ENCODE measurements at places on chromosomes 7 and 10.

DNA sequence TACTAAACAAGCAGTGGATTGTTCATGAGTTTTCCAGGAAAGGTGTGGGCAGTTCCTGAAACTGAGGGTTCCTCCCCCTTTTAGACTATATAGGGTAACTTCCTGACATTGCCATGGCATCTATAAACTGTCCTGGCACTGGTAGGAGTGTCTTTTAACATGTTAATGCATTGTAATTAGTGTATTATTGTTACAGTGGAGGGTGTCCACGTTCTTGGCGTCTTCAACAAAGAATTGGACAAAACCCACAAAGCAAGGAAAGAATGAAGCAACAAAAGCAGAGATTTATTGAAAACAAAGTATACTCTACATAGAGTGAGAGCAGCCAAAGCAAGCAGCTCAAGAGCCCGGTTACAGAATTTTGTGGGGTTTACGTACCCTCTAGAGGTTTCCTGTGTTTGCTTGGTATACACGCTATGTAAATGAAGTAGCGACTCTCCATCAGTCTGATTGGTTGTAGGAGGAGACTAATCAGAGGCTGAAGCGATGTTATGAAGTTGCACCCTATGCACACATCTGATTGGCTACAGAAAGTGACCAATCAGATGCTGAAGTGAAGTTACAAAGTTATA, 175.2 kb downstream of the NSUN6 start:
- no peak for DNase-seq

DNA sequence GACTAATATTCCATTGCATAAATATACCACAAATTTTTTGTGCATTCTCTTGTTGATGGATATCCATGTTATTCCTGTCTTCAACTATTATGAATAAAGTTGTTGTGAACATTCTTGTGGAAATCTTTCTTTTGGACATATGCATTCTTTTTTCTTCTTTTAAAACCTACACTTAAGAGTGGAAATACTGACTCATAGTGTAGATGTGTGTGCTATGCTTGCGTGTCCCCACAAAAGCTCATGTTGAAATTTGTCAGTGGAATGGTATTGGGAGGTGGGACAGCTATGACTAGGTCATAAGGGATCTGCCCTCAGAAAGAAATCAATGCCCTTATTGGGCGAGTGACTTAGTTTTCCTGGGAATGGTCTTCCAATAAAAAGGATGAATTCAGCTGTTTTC, 203.6 kb upstream of the PRSS58 start:
- DNase-seq, result no peak

DNA sequence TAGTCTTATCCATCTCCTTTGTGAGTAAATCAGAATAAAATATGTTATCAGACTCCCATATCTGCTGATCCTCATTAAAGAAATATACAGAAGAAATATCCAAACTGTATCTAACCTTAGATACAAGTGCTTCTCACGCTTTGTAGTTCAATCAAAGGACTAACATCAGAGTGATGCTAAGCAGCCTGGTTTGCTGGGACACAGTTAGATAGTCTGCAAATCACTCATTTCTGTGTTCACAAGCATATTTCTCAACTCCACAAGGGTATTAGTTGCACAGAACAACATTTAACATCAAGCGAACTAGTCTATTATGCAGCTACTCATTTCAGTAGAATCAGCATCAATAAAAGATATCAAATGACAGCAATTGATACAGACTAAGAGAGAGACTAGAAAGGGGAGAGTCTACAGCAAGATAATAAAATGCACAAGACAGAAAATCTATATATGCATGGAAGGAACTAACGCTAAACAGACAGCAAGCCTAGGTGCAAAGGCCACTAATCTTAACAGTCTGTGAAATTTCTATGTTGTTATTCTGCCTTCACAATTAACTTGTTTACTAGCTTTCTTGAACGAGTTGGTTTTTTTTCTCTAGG, 30.0 kb downstream of the DNAJC12 start:
- no peak for DNase-seq

DNA sequence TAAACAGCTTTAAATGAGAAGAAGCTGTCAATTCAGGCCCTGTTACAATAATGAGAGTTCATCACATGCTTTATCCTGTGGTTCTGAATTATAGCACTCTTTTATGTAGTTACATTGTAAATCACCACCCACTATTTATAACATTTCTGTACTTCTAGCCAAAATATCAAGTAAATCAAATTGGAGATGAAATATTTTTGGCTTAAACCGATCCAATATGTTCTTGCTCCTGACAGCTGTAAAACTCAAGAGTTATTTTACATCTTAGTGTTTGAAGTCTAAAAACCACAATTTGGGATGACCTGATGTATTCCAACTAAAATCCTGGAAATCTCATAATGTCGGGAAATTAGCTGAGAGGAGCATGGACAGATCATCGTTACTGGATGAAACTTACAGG, 371.2 kb upstream of the LRRN3 start:
- no peak for DNase-seq

- no peak for DNase-seq
These were observed 54.4 kb downstream of the ZNF503 start for GRCh38 chr10:75347186-75347585.

GRCh38 chr10:3025026-3025683, 42.2 kb upstream of the PFKP start:
- no peak for DNase-seq

DNA sequence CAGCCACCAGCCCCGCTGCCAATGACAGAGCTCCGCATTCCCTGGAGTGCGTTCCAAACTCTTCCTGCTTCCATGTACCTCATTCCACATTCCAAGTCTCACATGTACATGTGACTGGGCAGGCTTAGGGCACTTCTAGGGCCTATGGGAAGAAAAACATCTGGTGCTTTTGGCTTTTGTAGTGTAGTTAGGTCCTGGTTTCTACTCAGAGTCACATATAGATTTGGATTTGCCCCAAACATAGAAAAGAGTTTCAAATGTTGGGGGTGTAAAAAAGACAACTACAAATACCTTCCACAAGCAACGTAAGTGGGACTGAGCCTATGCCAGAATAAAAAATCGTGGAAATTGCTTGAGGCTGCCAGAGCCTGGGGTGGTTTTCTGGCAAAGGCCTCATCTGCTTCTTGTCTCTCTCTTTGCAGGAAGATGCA, 84.1 kb downstream of the ZNF467 start:
- no peak for DNase-seq

GRCh38 chr7:155759740-155760430, 52.4 kb downstream of the SHH start:
- DNase-seq, result no peak

DNA sequence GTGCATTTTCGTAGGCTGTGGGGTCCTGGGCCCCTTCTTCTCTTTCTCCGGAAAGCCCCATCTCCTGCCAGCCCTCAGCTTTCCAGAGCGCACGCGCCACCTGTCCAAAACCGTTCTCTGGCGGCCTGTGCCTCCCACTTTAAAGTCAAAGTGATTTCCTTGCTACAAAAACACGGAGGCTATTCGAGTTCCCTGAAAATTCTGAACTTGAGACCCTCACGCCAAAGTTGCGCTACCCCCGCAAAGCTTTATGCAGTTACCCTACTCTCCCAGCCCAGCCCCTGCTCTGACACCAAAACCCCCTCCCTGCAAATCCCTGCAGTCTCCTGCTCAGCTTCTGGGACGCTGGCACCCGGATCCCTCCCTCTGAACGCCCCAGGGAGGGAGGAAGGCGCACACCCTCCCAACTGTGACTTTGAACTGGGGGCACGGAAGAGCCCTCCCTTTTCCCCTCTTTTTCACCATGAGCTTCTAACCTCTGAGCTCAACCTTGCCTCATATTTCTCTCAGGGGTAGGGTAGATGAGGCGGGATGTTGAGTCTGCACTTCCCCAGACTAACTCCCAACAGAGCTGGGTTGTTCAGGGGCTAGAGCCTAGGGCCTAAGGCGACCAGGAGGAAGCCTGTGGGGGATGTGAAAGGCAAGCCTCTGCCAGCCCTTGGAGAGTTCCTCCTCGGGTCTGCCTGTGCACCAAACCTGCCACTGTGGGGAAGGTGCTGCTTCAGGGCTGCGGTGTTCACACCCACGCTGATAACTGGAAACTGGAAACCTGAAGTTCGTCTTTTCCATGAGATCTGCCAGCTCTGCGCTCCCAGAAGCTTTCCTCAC, 2.7 kb upstream of the PAX4 start:
- no peak for DNase-seq

GRCh38 chr10:108848046-108848445, 1075.3 kb downstream of the XPNPEP1 start:
- no peak for DNase-seq

- DNase-seq, result no peak
These were observed 35.0 kb downstream of the C10orf105 start for GRCh38 chr10:71684356-71685173.

GRCh38 chr7:139118805-139119485, 9.4 kb upstream of the ZC3HAV1 start:
- peak; percentile 76 for DNase-seq

DNA sequence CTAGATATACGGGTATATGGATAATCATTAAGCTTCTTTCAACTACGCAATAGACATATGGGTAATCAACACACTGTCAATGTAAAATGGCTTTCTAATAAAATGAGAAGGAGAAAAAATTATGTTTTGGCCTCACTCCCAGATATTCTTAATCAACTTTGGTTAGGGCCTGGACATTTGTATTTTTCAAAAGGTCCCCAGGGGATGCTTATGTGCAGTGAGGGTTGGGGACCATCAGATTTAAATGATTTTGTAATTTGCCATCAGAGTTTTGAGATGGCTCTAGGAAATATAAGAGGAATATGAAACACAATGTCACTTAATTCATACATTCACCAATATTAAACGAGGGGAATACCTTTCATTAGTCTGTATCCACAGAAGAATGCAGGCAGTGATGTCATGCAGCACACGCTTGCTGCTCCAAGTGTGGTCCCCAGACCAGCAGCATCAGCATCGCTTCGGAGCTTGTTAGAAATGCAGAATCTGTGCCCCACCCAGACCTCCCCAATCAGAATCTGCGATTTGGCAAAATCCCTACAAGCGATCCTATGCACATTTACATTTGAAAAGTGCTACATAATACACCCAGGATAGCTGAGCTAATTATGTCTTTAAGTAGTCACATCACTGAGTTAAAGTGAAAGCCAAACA, 75.1 kb downstream of the INHBA start:
- DNase-seq, result no peak

DNA sequence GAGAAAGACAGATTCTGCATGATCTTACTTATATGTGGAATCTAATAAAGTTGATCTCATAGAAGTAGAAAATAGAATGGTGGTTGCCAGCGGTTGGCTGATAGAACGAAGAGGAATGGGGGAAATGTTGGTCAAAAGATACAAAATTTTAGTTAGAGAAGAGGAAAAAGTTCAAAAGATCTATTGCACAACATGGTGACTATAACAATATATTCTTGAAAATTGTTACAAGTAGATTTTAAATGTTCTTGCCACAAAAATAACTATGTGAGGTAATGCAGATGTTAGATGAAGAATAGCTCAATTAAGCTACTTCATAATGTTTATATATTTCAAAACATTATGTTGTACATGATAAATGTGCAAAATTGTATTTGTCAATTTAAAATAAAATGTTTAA, 112.3 kb upstream of the SMIM30 start:
- DNase-seq, result no peak

GRCh38 chr7:132575982-132576720, at the start of gene PLXNA4:
PLXNA4 (minus strand) TSS chr7:132576470; CDS start chr7:132508693, 67,777 bp downstream.
- DNase-seq, result no peak

DNA sequence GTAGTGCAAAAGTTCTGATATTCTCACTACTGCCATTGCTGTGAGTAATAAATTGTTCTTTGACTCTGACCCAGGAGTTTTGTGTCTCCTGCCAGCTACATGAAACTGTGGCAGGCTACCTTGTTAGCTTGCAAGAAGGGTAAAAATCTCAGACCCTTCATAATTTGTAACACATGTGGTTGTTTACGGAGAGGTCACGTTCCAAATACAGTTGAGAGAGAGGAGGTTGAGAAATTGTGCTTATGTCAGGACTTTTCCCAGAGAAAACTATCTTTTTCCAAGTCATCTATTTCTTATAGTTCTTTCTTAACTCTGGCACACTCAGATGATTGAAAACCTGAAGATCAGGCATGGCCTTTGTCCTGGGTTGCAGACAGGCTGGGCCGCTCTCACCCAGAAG, 114.4 kb upstream of the SVIL start:
- no peak for DNase-seq

DNA sequence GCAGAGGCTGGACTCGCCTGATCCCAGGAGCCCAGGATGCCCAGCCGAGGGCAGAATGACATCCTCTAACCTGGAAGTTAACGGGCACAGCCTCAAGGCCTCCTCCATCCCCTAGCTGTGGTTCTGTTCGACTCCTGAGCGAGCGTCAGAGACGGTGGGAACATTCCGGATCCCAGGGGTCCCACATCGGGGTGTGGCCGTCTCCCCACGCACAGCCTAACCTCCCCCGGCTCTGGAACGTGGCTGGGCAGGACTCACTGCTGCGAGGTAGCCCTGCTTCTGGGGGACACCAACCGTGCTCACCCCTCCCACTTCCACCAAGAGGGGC, 8.4 kb downstream of the FOXL3 start:
- no peak for DNase-seq

DNA sequence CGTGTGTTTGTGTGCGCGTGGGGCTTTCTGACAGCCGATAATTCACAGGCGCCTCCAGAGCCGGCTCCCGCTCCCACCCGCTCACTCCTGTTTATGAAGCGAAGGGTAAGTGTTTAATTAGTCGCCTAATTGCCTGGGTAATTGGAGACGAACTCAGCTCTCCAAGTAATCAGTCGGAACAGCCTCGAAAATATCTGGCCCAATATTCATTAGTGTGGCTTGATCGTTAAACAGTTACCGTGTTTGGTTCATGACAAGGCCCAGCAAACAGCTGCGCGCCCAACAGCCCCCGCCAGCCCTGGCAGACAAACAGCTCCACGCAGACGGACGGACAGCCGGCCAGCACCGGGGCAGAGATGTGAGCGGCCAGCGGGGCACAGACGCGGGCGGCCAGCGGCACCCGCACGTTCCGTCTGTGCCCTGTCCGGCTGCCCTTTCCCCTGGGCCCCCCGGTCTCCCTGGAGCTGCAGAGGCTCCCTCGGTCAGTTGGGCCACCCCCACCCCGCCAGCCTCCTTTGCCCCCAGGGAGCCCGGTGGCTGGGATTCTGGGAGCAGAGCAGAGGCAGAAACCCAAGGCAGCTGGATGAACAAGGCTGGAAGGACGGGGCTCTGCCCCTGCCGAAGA, 98.2 kb downstream of the UNCX start:
- DNase-seq, result no peak

DNA sequence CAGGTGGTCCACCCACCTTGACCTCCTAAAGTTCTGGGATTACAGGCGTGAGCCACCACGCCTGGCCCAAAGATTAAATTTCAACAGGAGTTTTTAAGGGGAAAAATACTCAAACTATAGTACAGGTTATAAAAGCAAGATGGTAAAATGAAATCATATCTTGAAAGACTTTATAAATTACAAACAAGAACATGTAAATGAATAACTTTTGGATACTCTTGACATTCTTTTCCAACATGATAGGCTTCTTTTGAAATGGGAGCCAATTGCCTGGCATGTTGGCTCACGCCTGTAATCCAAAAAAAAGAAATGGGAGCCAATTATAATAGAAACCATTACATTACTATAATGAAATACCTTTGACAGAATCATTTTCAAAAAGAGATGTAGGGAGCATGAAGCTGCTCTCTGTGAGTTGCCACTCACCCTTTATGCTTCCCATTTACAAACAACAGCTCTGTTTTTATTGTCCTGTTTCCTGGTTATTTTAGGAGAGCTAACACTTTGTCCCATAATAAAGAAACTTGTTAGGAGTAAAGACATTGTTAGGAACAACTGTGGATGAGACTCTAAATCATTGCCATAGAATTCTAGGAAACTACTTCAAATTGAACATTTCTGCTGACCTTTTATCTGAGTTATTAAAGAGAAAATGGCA, 24.6 kb upstream of the MCU start:
- DNase-seq, result no peak

GRCh38 chr7:70298780-70299471, 700.7 kb downstream of the AUTS2 start:
- DNase-seq, result no peak

GRCh38 chr7:44073664-44074348, 8.4 kb upstream of the PGAM2 start:
- peak; percentile 94 for DNase-seq

Measured in suppressor macrophage (primary cell).